ENCODE measurements at places on chromosomes 6 and 20. TPM values are rescaled to one million over a fixed set of nuclear protein-coding genes. Genes with fewer than 3 reads are reported as not detected.

GRCh38 chr20:57669632-57670031 is 40.2 kb downstream of the PMEPA1 start:
- DNase-seq: no peak

- no peak for DNase-seq
Observed at GRCh38 chr6:119333707-119334295, 15.8 kb downstream of the MAN1A1 start.

- peak; percentile 19 for DNase-seq
Observed at GRCh38 chr20:23857962-23858595, 21.5 kb downstream of the CST5 start.

DNA sequence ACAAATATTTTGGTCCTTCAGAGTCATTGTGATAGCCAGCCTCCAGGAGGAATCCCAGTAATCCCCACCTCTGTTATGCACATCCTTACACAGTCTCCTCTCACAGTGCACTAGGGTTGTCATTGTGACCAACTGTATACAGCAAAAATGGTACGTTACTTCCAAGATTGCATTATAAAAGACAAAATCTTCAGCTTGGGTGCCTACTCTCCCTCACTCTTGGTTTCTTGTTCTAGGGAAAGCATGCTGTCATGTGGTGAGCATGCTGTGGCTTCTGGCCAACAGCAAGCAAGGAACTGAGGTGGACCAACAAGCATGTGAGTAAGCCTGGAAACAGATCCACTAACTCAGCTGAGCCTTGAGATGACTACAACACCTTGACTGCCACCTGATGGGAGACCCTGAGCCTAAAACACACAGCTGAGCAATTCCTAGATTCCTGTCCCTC is 130.1 kb upstream of the DST start:
- DNase-seq: no peak

- DNase-seq: no peak
Observed at GRCh38 chr6:100343316-100344077, 121.2 kb downstream of the SIM1 start.

DNA sequence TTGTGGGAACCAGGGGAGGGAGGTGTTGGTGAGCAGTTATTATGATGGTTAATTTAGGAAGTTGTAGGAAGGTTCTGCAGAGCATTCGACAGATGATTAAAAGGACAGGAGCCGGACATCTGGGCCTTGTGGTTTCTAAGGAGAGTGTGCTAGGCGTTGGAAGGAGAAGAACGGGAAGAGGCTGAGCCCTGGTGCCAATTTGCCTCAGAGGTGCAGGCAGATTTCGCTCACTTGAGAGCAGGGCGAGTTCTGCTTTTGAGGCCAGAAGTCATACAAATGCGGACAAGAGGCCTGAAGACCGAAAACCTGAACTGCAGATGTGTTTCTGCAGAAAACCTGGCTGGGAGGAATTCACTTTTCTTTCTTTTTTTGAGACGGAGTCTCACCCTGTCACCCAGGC is 30.5 kb upstream of the RPS6KA2 start:
- no peak for DNase-seq

GRCh38 chr6:138231381-138231886 is 13.1 kb upstream of the PBOV1 start:
- DNase-seq: peak; percentile 21

- DNase-seq: no peak
Observed at GRCh38 chr6:30768634-30769087, 24.3 kb upstream of the IER3 start.

- DNase-seq: no peak
Observed at GRCh38 chr6:148967541-148967956, 220.7 kb downstream of the UST start.

GRCh38 chr6:157304899-157305663 is 18.2 kb downstream of the TMEM242 start:
- no peak for DNase-seq

DNA sequence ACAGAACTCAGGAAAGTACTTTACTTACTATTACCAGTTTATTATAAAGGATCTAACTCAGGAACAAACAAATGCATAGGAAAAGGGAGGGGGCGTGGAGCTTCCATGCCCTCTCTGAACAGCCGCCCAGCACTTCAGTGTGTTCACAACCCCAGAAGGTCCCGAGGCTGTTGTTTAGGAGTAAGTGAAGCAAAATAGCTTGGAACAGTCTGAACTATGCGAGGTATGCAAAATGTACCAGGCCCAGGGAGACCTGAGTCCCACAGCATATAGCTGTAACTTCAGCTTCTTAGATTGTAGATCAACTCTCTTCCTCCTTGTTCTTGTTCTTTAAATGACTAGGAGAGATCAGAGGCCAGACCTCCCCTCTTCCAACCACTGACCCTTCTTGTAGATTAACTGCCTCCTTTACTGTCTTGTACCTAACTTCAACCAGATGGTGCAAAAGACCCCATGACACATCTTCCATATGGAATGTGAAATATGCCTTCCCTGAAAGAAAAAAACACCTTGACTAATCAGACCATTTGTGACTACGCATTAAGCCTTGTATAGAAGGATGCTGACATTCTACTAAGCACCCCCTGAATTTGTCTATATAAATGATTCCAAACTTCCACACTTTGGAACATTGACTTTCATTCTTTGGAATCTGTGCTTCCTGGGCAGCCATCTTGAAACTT is 98.8 kb upstream of the SNX9 start:
- DNase-seq: no peak

DNA sequence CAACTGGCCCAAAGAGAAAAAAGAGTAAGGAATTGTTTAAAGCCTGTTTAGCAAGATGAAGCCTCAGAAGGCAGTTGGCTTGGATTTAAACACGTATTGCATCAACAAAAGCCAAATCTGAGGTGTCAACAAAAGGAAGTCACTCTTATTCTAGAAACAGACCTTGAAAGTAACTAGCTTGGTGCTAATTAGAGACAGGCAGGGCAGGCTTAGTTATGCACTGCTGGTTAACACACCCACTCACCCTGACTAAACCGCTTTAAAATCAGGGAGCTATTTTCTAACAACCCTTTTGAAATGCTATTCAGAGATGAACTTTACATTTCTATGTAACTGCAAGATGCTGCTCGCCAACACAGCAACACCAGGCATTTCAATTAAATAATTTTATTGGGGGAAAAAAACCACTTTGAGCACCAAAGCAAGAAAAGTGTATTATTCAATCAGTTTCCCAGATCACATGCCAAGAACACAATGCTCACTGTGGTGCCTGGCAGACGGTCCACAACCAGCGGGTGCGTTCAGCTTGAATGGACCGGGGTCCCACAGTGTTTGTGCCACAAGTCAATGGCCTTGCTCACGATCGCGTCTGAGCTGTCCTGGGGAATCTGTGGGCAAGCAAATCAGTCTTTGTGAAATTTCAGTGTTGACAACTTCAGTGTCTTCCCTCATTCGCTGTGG is 23.6 kb downstream of the TBC1D7 start:
- DNase-seq: no peak

DNA sequence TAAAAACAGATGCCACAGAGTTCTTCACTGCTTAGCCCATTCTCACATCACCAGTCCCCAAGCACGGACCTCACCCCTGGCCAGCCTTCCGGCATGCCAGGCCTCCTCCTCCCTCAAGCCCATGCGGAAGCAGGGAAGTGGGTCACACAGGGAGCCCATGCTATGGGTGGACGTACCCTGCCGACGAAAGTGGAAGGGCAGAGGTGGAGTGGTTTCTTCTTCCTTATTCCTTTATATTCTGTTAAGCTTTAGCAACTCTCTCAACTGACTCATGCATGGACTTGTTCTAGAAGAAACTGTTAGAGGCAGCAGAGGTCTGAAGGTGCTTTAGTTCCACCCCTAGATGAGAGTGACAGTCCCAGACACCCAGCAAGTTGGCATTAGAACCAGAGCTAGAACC is 118.6 kb downstream of the LY86 start:
- no peak for DNase-seq

DNA sequence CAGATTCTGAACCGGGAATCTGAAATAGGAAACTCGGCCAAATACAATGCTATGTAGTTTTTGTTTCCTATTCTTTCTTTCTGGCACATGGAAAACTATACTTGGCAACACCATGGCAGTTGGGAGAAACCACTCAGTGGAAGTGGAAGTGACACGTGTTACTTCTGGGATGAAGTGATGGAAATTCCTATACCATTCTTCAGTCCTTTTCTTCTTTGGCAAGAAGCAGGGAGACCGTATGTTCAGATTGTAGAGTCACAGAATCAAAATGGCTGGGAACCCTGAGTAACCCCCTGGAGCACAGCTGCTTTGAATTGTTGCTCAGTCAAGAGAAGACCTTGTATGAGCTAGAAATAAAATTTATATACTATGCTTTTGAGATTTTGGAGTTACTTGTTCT is 18.8 kb upstream of the TINAG start:
- no peak for DNase-seq

DNA sequence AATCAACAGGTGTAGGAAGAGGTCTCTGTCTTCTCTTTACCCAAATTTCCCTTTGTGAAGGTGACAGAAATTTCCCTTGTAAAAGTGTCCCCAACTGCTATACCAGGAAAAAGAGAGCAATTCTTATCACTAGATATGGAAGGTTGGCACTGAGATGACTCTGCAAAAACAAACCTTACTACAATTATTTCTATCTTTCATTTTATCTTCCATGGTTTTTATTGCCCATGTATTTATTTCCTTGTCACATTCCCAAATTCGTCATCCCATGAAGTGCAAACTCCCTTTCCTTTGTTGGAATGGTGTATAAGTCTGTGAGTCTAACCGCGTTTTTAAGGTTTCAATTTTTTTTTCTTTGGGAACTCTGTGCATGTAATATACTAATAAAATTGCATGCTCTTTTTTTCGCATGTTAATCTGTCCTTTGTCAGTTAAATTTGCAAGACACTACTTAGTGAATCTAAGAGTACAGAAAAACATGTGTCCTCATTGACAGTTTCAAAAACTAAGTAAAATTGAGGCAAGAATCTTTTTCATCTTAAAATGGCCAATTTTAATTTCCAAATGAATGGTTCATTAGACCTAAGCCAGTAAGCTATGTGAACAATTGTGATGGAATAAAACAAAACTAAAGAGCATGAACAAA is 35.4 kb upstream of the HFE start:
- no peak for DNase-seq

DNA sequence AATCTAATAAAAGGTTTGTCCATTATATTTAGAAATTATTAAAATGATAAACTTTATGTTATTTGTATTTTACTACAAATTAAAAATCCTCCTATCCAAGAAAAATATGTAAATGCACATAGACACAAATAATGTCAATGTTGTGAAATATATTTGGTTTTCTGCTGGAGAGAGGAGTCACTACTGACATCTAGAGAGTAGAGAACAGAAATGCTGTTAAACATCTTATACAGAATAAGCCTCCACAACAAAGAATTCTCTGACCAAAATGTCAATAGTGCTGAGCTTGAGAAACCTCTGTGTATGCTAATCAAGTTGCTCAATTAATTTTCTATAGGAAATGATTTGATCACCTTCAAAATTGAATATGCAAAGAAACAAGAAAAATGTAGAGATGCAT is 12.4 kb downstream of the HTR1B start:
- DNase-seq: no peak

- DNase-seq: no peak
Observed at GRCh38 chr6:85600713-85601313, 7.2 kb upstream of the SNX14 start.

- DNase-seq: no peak
Observed at GRCh38 chr6:12354499-12354898, 64.3 kb downstream of the EDN1 start.

- no peak for DNase-seq
Observed at GRCh38 chr20:14775778-14776177, 438.4 kb upstream of the FLRT3 start.

DNA sequence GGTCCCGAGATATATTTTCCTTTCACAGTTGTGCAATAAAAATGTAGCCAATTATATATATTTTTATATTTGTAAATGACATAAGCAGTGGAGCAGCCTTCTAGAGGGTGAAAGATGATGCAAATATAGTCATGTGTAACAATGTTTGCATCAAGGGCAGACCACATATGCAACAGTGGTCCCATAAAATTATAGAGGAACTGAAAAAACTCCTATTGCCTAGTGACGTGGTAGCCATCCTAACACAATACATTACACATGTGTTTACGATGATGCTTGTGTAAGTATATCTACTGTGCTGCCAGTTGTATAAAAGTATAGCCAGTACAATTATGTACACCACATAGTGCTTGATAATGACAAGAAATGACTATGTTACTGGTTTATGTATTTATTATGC is 162.8 kb downstream of the ZFAND3 start:
- DNase-seq: no peak

The SSTR4 gene
- polyA plus RNA-seq: 0.14 TPM

The SMPD2 gene
- polyA plus RNA-seq: 15.3 TPM

The WFDC12 gene
- polyA plus RNA-seq: not detected

The DACT2 gene
- 23.6 TPM for polyA plus RNA-seq

The DEFB115 gene
- not detected for polyA plus RNA-seq

The GPLD1 gene
- polyA plus RNA-seq: 3.9 TPM

The XKR7 gene
- polyA plus RNA-seq: 0.47 TPM

The HLA-DOB gene
- 0.29 TPM for polyA plus RNA-seq

The RAB22A gene
- polyA plus RNA-seq: 24.8 TPM

The VEGFA gene
- 106 TPM for polyA plus RNA-seq

The MYCT1 gene
- 15.3 TPM for polyA plus RNA-seq

All from left renal pelvis (tissue), 4 donors.